ENCODE measurements at places on chromosomes 3 and 15. TPM values are rescaled to one million over a fixed set of nuclear protein-coding genes. Genes with fewer than 3 reads are reported as not detected.

DNA sequence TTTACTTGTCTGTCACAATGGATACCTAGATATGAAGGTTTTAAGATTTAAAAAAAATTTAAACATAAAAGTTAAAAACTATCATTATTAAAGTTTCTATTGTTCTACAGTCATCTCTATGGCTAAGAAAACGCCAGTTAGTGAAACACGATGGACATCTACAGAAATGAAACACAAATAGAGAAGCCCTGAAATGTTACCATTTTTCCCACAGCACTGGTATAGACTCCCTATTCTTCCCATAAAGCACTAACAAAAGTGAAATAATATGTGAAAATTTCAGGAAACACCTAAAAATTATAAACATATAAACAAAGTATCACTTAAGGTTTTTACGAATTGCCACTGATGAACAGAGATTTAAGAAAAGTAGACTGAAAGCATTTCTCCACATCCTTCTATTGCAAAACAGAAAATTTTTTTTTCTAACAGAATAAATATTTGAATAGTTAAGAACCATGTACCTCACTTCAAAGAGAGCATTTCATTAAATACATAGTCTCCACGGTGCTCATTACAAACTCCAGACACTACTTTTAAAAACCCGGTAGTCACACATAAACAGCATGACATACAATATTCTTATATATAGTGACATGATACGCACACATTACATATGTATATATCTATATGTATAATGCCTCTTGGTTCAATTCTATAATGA is 7.1 kb upstream of the NEK10 start:
- no peaks in the 10 kb centered on the region for H3K4me1 ChIP-seq
- no peaks in the 10 kb centered on the region for H3K27me3 ChIP-seq
- H3K27ac ChIP-seq: no peak overlapping the region
- no peak for DNase-seq
- no peak overlapping the region for H3K4me3 ChIP-seq
- H3K36me3 ChIP-seq: no peaks in the 10 kb centered on the region

DNA sequence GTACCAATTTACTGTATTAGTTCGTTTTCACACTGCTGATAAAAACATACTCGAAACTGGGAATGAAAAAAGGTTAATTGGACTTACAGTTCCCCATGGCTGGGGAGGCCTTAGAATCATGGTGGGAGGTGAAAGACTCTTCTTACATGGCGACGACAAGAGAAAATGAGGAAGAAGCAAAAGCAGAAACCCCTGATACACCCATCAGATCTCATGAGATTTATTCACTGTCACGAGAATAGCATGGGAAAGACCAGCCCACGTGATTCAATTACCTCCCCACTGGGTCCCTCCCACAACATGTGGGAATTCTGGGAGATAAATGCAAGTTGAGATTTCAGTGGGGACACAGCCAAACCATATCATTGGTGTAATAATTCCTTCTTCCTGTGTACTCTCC is 69.6 kb downstream of the C3orf20 start:
- H3K4me1 ChIP-seq: no peaks in the 10 kb centered on the region
- no peak for DNase-seq
- no peaks in the 10 kb centered on the region for H3K36me3 ChIP-seq
- H3K27ac ChIP-seq: no peak overlapping the region

DNA sequence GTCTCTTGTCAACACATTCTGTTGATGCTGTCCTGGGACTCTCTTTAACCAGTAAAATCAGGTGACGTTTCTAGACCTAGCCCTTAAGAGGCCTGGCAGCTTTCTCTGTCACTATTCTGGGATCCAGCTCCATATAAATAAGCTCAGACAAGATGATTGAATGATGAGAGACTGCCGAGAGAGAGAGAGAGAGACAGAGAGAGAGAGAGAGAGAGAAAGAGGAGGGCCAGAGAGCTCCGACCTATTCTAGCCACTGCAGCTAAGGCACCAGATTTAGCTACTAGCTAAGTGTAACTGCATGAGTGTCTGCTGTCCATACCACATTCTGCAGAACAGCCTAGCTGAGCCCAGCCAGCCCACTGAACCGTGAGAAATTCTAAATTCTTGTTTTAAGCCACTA is 36.1 kb upstream of the CTXND1 start:
- no peak for DNase-seq
- no peak overlapping the region for H3K27ac ChIP-seq
- no peaks in the 10 kb centered on the region for H3K4me1 ChIP-seq
- H3K4me3 ChIP-seq: no peak overlapping the region
- H3K36me3 ChIP-seq: no peaks in the 10 kb centered on the region
- H3K27me3 ChIP-seq: 0 out of 2 replicates have a peak, but pooled peaks cover 2% of the 10 kb centered on the region

DNA sequence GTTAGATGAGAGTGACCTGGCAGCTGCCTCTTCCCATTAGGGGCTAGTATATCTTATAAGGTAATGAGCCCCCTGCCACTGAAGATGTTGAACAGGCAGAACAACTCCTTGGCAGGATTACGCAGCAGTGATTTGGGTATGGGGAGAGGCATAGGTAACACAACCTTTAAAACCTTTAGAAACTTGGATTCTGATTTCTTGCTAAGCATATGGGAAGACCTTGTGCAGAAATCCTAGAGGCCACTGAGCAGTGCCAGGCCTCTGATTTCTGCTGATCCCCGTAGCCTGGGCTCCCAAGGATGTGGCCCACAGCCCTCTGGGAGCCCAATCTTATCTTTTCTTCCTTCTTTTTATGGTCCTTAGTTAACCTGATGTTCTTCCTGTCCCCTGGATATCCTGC is 237.9 kb upstream of the ROPN1 start:
- H3K27me3 ChIP-seq: peaks cover 60% of the 10 kb centered on the region
- H3K36me3 ChIP-seq: no peaks in the 10 kb centered on the region
- no peak for DNase-seq

- DNase-seq: no peak
- H3K27me3 ChIP-seq: peaks cover 9% of the 10 kb centered on the region
- no peak overlapping the region for H3K27ac ChIP-seq
- no peaks in the 10 kb centered on the region for H3K36me3 ChIP-seq
These were observed 16.8 kb upstream of the TGM5 start for GRCh38 chr15:43283526-43283925.

DNA sequence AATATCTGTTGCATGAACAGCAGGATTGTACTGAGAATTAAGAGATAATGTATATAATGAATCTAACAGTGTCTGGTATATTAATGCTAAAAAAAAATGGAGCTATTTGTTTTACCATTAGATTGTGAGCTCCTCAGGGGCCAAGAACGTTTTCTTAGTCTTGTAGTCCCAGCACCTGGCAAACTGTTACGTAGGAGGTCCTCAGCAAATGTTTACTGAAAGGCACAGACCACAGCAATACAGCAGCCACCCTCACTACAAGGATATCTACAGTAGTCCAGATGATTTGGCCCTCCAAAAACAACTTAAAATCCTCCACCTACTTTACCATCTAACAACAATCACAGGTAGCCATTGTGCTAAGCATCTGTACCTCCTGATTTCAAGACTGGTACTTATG is 59.7 kb downstream of the MSL2 start:
- no peaks in the 10 kb centered on the region for H3K36me3 ChIP-seq
- no peak overlapping the region for H3K4me3 ChIP-seq
- DNase-seq: no peak
- no peaks in the 10 kb centered on the region for H3K27me3 ChIP-seq
- peaks cover under 1% of the 10 kb centered on the region for H3K4me1 ChIP-seq

DNA sequence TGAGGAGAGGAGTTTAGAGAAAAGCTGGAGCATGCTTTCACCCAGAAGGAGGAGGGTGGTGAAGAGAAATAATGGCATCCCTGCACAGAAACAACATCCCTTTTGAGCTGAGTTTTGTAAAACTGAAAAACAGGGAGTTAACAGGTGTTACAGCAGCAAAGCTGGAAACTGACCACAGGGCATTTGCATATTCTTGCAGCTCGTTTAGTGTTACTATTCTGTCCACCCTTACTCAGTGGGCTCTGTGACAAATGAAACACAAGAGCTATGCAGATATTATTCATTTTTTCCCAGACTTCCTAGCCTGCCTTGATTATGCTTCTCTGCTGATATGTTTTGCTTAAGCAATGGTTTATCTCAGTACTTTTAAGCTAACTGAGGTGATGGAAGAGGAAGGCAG is 272.0 kb downstream of the NEK10 start:
- H3K4me1 ChIP-seq: no peaks in the 10 kb centered on the region
- no peak overlapping the region for H3K27ac ChIP-seq
- H3K4me3 ChIP-seq: no peak overlapping the region
- peaks cover 5% of the 10 kb centered on the region for H3K27me3 ChIP-seq

DNA sequence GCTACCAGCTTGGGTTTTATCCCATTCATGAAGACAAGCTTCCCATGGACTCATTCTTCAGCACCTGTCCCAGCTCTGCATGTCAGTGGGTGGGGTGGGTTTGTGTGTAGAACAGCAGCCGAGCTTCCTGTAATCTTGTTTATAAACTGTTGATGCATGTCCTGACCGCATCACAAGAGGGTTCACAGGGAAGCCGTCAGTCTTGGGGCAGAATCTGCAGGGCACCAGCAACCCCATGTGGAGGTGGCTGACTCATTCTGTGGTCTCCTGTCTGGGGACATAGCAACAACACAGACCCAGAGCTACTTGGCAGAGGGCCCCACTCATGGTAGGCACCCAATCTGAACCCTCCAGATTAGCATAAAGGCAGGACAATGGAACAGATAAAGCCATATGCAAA is 35.6 kb downstream of the DAPK2 start:
- no peak overlapping the region for H3K4me3 ChIP-seq
- no peaks in the 10 kb centered on the region for H3K36me3 ChIP-seq
- peak; percentile 69 for DNase-seq
- H3K27me3 ChIP-seq: no peaks in the 10 kb centered on the region
- no peak overlapping the region for H3K27ac ChIP-seq

GRCh38 chr15:52759969-52760368 is 30.2 kb downstream of the ONECUT1 start:
- H3K36me3 ChIP-seq: no peaks in the 10 kb centered on the region
- H3K4me3 ChIP-seq: no peak overlapping the region
- H3K4me1 ChIP-seq: no peaks in the 10 kb centered on the region
- no peak overlapping the region for H3K27ac ChIP-seq
- H3K27me3 ChIP-seq: peaks cover 3% of the 10 kb centered on the region
- no peak for DNase-seq

DNA sequence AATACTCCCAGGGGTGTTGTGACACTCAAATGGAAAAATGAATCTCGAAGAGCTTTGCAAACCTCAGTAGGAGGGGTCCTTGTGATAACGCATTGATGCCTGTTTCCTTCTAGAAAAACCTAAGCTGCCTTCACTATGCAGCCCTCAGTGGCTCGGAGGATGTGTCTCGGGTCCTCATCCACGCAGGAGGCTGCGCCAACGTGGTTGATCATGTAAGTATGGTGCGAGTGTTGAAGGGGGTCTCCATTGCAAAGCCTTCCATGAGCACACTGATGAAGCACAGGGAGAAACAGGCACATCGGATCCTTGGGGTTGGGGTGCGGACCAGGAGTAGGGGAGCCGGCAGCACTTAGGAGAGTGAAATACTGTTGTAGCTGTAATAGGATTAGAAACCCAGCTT is 22.3 kb downstream of the ANKDD1A start:
- H3K36me3 ChIP-seq: 0 out of 2 replicates have a peak, but pooled peaks cover 2% of the 10 kb centered on the region
- H3K27ac ChIP-seq: no peak overlapping the region
- no peak overlapping the region for H3K4me3 ChIP-seq
- no peak for DNase-seq
- no peaks in the 10 kb centered on the region for H3K27me3 ChIP-seq

- no peak overlapping the region for H3K27ac ChIP-seq
- H3K4me3 ChIP-seq: no peak overlapping the region
- DNase-seq: no peak
- peaks cover 23% of the 10 kb centered on the region for H3K27me3 ChIP-seq
These were observed 9.1 kb downstream of the ST8SIA2 start for GRCh38 chr15:92402751-92403150.

DNA sequence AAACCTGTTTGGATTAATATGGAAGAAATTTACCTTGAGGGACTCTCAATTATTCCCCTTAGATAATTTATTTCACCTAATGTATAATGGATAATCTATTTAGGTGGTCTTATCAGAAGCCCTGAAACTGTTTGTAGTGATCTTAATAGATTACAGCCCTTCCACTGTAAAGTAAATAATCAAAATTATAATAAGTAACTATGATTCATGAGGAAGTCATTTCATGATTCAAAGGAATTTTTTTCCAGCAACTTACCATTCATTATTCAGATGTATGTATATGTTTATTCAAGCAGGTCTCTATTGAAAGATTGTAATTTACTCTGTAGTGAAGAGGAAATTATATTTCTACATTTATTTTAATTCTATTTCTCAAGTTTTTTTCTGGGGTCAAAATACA is 250.6 kb upstream of the ROBO1 start:
- no peaks in the 10 kb centered on the region for H3K27me3 ChIP-seq
- H3K27ac ChIP-seq: no peak overlapping the region
- no peak for DNase-seq
- no peak overlapping the region for H3K4me3 ChIP-seq

- no peaks in the 10 kb centered on the region for H3K4me1 ChIP-seq
- H3K36me3 ChIP-seq: no peaks in the 10 kb centered on the region
- peaks cover 16% of the 10 kb centered on the region for H3K27me3 ChIP-seq
- H3K27ac ChIP-seq: no peak overlapping the region
- H3K4me3 ChIP-seq: no peak overlapping the region
These were observed 115.2 kb downstream of the EDEM1 start for GRCh38 chr3:5302661-5303060.

DNA sequence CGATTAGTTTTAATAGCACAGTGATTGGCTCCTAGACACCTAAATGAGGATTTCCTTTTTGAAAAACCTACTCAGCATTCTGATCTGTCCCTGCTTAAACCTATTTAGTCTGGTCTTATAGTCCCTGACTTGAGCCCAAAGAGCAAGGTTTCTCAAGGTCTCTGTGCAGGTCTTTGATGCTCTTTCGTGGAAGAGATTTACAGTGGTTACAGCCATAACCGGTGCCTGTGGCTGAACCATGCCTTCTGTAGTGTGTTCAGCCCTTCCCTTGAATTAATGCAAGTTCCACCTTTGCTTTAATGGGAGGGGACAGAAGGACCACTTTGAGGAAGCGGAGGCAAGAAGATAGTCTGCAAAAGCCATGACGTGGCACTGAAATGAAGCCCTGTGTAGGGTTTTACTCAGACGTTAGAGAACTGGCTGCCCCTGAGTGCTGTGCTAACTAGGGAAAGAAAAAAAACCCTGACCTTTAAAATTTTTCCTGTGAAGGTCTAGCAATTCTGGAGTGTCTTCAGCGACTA is 43.0 kb downstream of the ZBTB38 start:
- no peak overlapping the region for H3K27ac ChIP-seq
- no peak for DNase-seq
- H3K27me3 ChIP-seq: no peaks in the 10 kb centered on the region

The TMEM108 gene
- not detected for total RNA-seq

The TM4SF18 gene
- 0.34 TPM for total RNA-seq

The RPL32 gene
- 1,853 TPM for total RNA-seq

The P2RY14 gene
- not detected for total RNA-seq

The CCRL2 gene
- total RNA-seq: not detected

The PIERCE2 gene
- 2.0 TPM for total RNA-seq

The PDCD6IP gene
- total RNA-seq: 241 TPM

The CSTA gene
- total RNA-seq: 11.0 TPM

The CNTN3 gene
- total RNA-seq: not detected

The SQOR gene
- 17.6 TPM for total RNA-seq

The ARPP21 gene
- total RNA-seq: not detected

All from HCT116 (cell line).